ENCODE measurements at places on chromosomes 7 and 10. TPM values are rescaled to one million over a fixed set of nuclear protein-coding genes. Genes with fewer than 3 reads are reported as not detected.

The ZSCAN21 gene
- 9.1 TPM for total RNA-seq

The AGBL3 gene
- total RNA-seq = 1.9 TPM

The PPP1R3C gene
- 0.65 TPM for total RNA-seq

The TTYH3 gene
- 69.5 TPM for total RNA-seq

The PDE1C gene
- total RNA-seq = 1.8 TPM

The TSC22D4 gene
- total RNA-seq = 51.3 TPM

The FXYD4 gene
- total RNA-seq = not detected

The CADPS2 gene
- total RNA-seq = 44.3 TPM

The CHAT gene
- not detected for total RNA-seq

The NFKB2 gene
- total RNA-seq = 27.1 TPM

The GPR85 gene
- total RNA-seq = 2.8 TPM

The PLXNA4 gene
- 33.2 TPM for total RNA-seq

Data from vein endothelial cell (primary cell).